ENCODE measurements at places on chromosomes 12 and 14. TPM values are rescaled to one million over a fixed set of nuclear protein-coding genes. Genes with fewer than 3 reads are reported as not detected.

The EIF4B gene
- 435 TPM for total RNA-seq

The LRRK2 gene
- 8.4 TPM for total RNA-seq

- H3K27ac ChIP-seq, result peak overlapping the region; percentile 20
- H3K27me3 ChIP-seq, result no peaks in the 10 kb centered on the region
- H3K36me3 ChIP-seq, result no peaks in the 10 kb centered on the region
- H3K4me1 ChIP-seq, result peaks cover 4% of the 10 kb centered on the region
- DNase-seq, result peak; percentile 82
These were observed 24.1 kb downstream of the YAF2 start for GRCh38 chr12:42213954-42214426.

GRCh38 chr14:58078068-58078467, 73.9 kb downstream of the ARMH4 start:
- H3K36me3 ChIP-seq, result no peaks in the 10 kb centered on the region
- peaks cover 13% of the 10 kb centered on the region for H3K4me1 ChIP-seq
- H3K4me3 ChIP-seq, result no peak overlapping the region
- H3K27me3 ChIP-seq, result no peaks in the 10 kb centered on the region
- DNase-seq, result peak; percentile 13

- H3K4me1 ChIP-seq, result no peaks in the 10 kb centered on the region
- peak overlapping the region; percentile 74 for H3K27ac ChIP-seq
- no peaks in the 10 kb centered on the region for H3K36me3 ChIP-seq
- H3K4me3 ChIP-seq, result no peak overlapping the region
These were observed 77.8 kb downstream of the SLC24A4 start for GRCh38 chr14:92400579-92401444.

GRCh38 chr14:59343585-59343984, 121.6 kb downstream of the GPR135 start:
- H3K36me3 ChIP-seq, result peaks cover 31% of the 10 kb centered on the region
- H3K4me3 ChIP-seq, result no peak overlapping the region
- peaks cover 30% of the 10 kb centered on the region for H3K4me1 ChIP-seq

The MSI1 gene
- not detected for total RNA-seq

GRCh38 chr12:52759218-52759617, 17.9 kb downstream of the KRT76 start:
- H3K27ac ChIP-seq, result no peak overlapping the region
- no peak overlapping the region for H3K4me3 ChIP-seq
- DNase-seq, result no peak
- no peaks in the 10 kb centered on the region for H3K27me3 ChIP-seq
- no peaks in the 10 kb centered on the region for H3K36me3 ChIP-seq

- H3K4me1 ChIP-seq, result peaks cover 6% of the 10 kb centered on the region
- H3K27ac ChIP-seq, result no peak overlapping the region
- H3K4me3 ChIP-seq, result no peak overlapping the region
- DNase-seq, result no peak
These were observed 22.3 kb upstream of the STK38L start for GRCh38 chr12:27221625-27222387.

GRCh38 chr12:112270673-112271072, 111.6 kb downstream of the HECTD4 start:
- no peaks in the 10 kb centered on the region for H3K27me3 ChIP-seq
- no peaks in the 10 kb centered on the region for H3K4me1 ChIP-seq
- H3K4me3 ChIP-seq, result no peak overlapping the region

The CCDC196 gene
- not detected for total RNA-seq

The LAG3 gene
- total RNA-seq, result 2.3 TPM

DNA sequence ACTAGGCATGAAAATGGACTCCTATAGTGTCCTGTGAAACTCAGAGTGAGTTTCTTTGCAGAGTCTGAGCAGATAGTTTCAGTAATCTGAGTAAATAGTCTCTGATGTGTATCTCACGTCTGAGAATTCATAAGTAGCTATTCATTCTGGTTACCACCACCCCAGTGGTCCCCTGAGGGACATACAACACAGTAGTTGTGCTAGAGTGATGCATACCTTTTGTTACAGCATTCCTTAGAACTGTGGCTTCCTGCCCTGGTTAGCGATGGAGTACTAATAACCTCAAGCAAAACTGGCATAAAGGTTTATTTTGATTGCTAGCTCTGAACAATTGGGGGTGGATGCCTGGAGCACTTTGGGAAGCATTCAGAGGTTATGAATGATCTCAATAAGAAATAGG, 114.7 kb downstream of the DAAM1 start:
- H3K27me3 ChIP-seq, result no peaks in the 10 kb centered on the region
- H3K27ac ChIP-seq, result no peak overlapping the region
- peaks cover 30% of the 10 kb centered on the region for H3K4me1 ChIP-seq
- H3K4me3 ChIP-seq, result no peak overlapping the region
- H3K36me3 ChIP-seq, result no peaks in the 10 kb centered on the region
- DNase-seq, result no peak

GRCh38 chr14:94654071-94654861, 42.1 kb downstream of the SERPINA3 start:
- DNase-seq, result peak; percentile 35
- no peaks in the 10 kb centered on the region for H3K4me1 ChIP-seq
- no peaks in the 10 kb centered on the region for H3K36me3 ChIP-seq
- no peak overlapping the region for H3K4me3 ChIP-seq
- no peak overlapping the region for H3K27ac ChIP-seq
- H3K27me3 ChIP-seq, result no peaks in the 10 kb centered on the region

DNA sequence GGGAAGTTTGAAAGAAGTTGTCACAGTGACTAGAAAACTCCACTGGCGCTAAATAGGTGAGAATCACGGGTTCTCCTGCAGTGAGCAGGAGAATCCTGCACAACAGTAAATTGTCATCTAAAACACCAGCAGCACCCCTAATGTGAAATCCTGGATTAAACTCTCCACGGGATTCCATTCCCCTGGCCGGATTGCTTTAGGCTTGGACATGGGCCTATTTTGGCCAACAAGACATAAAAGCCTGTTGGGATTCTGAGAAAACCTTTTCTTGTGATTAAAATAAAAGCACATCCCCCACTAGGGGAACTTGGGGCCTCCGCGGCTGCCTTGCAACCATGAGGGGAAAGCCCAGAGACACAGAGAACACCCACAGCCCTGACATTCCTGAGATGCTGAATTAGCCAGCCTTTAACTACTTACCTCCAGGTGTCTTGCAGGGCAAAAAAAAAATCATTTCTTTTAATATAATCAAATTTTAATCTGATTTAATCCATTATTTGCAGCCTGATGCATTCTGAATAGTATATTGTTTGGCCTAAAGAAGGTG, 21.0 kb upstream of the TSPAN11 start:
- DNase-seq, result no peak
- H3K27me3 ChIP-seq, result no peaks in the 10 kb centered on the region
- no peak overlapping the region for H3K27ac ChIP-seq
- H3K36me3 ChIP-seq, result no peaks in the 10 kb centered on the region
